ENCODE measurements at places on chromosomes 2 and 18. TPM values are rescaled to one million over a fixed set of nuclear protein-coding genes. Genes with fewer than 3 reads are reported as not detected.

- H3K27me3 ChIP-seq = no peaks in the 10 kb centered on the region
- no peaks in the 10 kb centered on the region for H3K4me1 ChIP-seq
- no peaks in the 10 kb centered on the region for H3K36me3 ChIP-seq
- H3K27ac ChIP-seq = no peak overlapping the region
- no peak overlapping the region for H3K4me3 ChIP-seq
- no peak for DNase-seq
Measured at GRCh38 chr18:12442946-12443345, 35.2 kb downstream of the PRELID3A start.

Gene COL4A4
- total RNA-seq = 0.55 TPM

DNA sequence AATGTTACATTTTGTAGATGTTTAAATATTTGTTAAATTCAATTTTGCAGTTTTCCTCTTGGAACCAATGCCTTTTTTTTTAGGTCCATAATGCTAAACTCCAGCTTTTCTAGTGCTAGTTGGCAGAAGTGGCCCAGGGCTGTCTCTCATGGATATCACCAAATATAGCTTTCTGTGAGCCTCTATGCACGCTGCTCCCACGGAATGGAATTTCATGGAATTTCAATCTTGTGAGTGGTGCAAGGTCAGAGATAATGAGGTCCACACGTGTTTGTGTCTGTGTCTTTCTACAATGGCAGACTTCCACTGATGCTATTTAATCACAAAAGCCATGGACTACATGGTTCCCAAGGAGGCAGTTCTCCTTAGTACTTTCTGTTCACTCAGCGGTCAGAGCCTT lies 191.5 kb upstream of the PARD3B start:
- H3K4me3 ChIP-seq = no peak overlapping the region
- DNase-seq = no peak
- no peak overlapping the region for H3K27ac ChIP-seq
- no peaks in the 10 kb centered on the region for H3K27me3 ChIP-seq
- H3K4me1 ChIP-seq = no peaks in the 10 kb centered on the region
- H3K36me3 ChIP-seq = no peaks in the 10 kb centered on the region

DNA sequence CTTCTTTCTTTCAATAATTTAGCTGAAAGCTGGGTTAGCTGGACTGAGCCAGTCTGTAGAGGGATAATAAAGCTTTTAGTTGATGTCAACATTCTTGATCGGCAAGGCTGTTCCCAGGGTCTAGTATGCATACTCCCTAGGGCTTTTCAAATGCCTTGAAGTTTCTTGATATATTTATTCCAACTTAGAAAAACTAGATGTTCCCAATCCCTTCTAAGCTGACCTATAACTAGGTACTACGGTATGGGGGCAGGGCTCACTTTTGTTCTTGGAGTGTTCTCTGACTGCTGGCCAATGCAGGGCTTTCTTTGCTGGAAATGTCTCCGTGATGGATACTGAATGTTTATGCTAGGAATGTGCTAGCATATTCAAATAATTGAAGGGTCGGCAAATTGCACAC lies 258.6 kb upstream of the TANK start:
- H3K4me3 ChIP-seq = no peak overlapping the region
- DNase-seq = peak; percentile 46
- no peaks in the 10 kb centered on the region for H3K4me1 ChIP-seq
- H3K27me3 ChIP-seq = no peaks in the 10 kb centered on the region
- H3K27ac ChIP-seq = no peak overlapping the region

Measured in stomach (tissue), 19 donors.